Stimulated activated CD4-positive, alpha-beta T cell treated with anti-CD3 and anti-CD28 coated beads, Interleukin-15, amount 100 ng/mL, for 48 hours (primary cell): ENCODE measurements at places on chromosomes 4 and X.

DNA sequence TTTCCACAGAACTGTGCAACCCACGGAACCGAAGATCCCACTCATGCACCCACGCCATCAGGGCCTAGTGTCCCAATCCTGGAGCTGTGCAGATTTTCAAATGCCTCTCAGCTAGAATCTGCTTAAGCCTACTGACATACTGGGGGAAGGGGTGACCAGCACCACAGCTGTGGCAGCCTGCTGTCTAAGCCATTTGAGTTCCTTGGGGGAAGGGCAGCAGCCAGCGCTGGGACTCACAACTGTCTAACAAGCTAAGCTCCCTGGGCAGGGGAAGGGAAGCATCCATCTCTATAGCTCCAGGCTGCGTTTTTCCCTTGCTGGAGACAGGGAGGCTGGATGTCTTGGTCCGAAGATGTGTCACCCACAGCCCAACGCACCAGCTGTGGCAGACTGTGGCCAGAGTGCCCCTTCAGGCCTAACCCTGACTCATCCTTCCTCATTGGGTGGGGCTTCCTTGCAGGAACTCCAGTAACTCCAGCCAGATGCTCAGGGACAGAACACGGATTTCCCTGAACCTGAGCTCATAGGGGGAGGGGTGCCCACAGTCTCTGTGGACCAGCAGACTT lies 194.8 kb downstream of the CHRDL1 start:
- DNase-seq = no peak

DNA sequence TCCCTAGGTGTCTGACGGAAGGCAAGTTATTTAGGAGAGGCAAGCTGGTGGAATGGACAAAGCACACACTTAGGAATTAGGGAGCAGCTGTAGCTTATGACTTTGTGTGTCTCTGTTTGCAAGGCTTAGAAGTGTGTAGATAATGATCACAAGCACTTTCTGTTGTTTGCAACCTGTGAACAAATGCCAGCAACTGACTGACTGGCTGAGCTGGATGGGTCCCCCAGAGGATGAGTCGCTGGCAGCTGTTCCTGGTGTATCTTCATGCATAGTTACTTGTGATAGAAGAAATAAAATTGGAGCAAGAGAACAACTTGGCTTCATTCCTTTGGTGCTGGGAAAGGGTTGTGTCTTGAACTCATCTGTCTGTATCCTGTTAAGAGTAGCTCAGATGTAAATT lies 64.2 kb upstream of the BEND4 start:
- no peak for DNase-seq

- no peak for DNase-seq
Observed at GRCh38 chr4:24910499-24910898, 2.3 kb downstream of the CCDC149 start.

GRCh38 chrX:41480508-41481260 lies 33.5 kb downstream of the NYX start:
- DNase-seq = no peak

DNA sequence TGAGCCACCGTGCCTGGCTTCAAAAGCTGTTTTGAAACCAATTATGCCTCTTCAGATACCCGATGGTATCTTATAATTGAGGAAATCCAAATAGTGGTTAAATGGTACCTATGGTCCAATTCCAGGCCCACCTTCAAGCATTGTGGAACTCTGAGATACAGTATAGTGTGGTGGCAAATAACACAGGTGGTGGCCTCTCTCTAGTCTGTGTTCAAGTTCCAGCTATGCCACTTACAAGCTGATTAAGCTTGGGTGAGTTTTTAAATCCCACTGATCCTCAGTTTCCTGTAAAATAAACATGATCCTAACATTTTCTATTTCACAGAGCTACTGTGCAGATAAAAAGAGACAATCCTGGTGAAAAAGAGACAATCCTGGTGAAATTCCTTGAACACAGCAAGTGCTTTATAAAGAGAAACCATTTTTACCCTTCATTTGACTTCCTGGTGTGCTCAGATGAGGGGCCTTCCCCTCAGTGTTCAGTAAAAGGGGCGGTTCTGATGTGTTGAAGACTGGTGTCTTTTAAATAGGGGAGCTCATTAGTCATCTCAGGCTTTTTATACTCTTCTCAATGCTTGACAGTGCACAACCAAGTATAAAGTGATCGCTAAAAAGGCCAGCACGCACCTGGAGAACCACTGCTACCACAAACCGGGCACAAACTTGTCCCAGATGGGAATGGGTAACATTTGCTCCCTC lies 30.8 kb upstream of the CD40LG start:
- DNase-seq = no peak
